Left renal cortex interstitium (tissue), 4 donors: ENCODE measurements at places on chromosomes 1 and 21. TPM values are rescaled to one million over a fixed set of nuclear protein-coding genes. Genes with fewer than 3 reads are reported as not detected.

DNA sequence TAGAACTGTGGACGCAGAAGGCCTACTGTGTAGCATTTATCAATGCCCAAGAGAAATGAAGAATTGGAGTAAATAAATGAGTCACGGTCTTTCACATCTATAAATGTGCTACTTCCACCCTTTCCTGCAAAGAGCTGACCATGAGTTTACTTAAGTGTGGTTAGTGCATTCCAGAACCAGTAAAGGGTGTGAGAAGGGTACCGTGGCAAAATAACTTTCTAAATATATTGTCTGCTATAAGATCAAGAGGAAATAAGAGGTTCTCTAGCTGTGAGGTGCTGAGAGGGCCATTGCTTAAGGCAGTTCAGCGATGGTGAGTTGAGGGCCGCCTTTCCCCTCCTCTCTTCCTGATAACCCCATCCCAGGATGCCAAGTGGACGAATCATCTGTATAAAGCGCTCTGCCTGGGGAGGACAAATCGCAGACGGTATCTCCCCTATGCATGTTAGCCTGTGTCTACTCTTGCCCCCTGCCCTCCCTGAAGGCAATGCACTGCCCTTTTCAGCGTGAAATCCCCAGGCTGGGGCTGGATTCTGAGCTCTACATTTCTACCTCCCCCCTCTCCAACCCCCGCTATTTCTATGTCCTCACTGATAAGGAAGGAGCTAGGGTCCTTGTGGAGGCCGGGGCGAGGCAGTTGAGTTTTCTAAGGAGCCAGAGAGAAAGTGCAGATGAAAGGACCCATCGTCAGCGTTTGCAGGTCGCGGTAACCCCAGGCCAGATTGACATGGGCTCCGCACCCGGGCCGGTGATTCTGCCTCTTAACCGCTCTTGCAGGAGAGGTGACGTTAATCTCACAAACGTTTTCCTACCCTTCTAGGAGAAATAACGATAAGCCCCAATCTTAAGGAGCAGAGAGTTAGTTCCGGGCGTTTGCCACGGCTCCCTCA lies 1.5 kb upstream of the NCAM2 start:
- no peak for DNase-seq

- DNase-seq = no peak
These were observed 170.1 kb downstream of the DHRS3 start for GRCh38 chr1:12447849-12448312.

DNA sequence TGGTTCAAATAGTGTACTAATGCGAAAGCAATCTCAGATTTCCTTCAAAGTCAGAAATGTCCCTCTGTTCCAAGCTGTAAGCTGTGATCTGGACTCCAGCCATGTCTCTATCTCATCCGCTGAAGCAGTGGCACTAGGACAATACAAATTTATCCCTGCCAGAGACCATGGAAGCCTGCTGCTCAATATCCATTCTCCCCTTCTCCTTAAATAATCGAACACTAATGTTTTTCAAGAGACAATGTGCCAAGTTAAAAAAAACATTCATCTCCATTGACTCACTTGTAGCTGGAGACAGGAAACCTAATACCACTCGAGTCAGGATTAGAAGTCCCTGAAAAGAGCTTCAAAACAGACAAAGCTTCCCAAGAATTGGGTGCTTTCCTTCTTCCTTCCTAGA lies 38.5 kb upstream of the PGBD5 start:
- DNase-seq = no peak

DNA sequence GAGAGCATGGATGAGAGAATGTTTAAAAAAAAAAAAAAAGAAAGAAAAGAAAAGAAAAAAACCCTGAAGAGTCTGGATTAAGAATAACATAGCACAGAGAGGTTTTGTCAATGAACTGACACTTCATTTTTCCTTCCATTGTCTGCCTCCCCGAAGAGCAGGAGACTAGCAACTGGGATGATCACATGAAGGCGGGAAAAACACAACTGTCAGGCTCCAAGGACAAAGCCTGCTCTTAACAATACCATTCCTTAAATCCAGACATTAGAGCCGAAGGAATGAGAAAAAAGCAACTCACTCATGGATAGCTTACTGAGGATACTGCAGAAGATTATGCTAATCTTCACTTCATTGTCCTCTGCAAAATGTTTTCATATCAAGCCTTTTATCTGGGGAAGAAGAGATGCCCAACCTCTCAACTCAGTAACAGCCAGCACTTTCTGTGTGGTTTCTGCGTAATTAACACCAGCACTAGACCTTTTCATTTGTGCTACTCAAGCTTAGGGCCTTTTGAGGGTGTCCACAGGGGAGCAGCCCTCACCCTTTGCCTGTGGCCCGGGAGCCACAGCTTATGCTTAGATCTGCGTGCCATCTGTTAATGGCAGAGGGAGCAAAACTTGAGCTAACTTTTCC lies 182.3 kb downstream of the BARHL2 start:
- DNase-seq = no peak

DNA sequence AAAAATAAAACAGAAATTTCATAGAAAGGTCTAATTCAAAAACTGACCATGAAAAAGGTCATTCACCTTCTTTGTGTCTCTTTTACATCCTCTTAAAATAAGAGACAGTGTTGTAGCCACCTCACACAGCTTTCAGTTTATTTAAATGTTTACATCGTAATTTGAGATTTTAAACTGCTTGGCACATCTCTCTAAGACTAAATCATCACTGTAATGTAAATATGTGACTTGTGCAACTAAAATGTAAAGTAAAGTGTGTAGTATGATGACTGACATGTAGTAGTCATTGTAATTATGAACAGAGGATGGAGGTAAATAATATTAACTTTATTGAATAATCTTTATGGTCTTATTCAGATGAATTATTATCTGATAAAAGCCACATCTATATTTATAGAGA lies 283.9 kb downstream of the KCNT2 start:
- DNase-seq = no peak

GRCh38 chr1:61273861-61274260 lies 191.5 kb downstream of the NFIA start:
- no peak for DNase-seq

DNA sequence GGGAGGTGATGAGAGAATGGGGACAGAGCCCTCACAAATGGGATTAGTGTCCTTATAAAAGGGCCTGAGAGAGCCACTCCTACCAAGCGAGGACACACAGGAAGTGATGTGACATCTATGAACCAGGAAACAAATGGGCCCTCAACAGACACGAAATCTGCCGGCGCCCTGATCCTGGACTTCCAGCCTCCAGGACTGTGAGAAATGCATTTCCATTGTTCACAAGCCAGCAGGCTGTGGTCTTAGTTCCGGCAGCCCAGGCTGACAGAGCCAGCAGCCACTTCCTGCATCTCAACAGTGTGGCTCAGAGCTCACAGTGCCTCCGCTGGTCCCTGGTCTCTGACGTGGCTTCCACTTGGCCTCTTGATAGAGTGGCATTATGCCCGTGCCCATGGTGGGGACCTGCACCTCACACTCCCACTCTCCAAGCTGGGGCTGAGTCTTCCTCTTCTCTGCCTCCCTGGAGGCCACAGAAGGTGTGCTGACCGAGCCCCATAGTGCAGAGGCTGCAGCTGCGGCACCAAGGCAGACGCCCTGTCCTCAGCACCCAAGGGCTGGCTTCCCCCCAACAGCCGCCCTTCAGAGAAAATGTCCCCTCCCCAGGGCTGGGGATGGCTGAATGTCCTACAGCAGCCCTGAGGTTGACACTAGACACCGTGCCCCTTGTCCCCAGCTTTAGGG lies 44.9 kb downstream of the ACOT7 start:
- no peak for DNase-seq

- no peak for DNase-seq
These were observed 5.8 kb upstream of the C1orf159 start for GRCh38 chr1:1121611-1122077.

DNA sequence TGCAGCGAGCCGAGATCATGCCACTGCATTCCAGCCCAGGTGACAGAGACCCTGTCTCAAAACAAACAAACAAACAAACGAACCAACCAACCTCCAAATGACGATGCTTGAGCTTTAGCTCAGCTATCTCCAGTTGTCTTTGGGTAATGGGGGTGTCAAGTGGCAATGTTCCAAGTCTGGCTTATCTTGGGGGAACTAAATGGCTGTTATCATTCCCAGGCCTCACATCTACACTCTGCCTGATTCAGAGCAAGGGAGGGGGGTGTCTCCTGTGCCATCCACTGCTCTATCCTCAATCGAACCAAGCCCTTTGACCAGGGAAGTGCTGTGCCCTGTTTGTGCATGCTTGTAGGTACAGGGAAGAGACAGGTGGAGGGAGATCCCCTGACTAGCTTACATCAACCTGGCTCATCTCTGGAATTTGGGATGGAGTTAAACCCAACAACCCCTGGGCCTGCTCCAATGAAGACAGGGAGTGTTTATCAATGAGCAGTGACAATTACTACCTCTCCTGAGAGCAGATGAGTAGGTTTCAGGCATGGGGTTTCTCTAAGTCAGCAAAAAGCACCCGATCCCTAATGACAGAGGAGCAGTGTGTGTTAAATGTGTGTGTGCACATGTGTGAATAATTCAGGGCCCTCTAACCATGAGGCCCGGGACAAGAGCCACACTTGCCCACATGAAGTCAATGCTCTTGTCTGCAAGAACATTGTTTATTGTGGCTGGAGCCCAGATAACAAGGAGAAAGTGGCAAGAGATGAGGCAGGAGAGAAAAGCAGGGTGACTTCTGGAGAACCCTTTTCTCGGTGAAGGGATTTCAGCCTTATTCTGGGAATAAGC lies 20.3 kb upstream of the IL6R start:
- no peak for DNase-seq

DNA sequence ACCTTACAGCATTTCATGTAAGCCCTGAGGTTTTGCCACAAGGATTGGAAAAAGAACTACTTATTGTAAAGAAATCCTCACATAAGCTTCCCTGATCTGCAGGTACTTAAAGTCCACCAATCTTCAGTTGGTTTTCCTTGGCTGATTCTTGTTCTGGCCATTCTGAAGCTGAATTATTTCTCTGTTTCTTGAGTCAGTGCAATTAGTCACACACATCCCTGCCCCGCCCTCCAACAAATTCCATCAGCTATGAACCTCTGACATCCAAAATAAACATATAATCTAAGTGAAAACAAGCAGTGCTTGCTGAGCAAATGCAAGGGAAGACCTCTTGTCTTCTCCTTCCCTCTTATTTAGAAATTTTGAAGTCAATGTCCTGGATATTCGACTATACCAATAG lies 8.2 kb upstream of the FNDC7 start:
- no peak for DNase-seq

GRCh38 chr1:155003766-155004351 lies 1.3 kb downstream of the ZBTB7B start:
- DNase-seq = no peak

DNA sequence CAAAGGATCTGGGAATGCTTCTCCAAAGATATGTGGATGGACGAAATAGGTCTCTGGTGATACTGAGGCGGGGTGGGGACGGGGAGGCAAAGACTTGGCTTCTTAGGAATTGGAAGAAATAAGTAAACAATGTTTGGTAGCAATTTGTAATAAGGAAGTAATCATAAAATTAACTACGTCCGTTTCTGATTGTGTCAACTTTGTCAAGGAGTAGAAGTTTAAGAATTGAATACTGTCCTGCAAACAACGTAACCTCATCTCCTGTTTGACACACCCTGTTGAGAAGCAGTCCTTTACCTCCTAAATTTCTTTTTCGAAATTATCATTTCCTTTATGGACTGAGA lies 471 bp downstream of the POLR3C start:
- DNase-seq = no peak

GRCh38 chr1:209434066-209434465 lies 149.4 kb upstream of the CAMK1G start:
- no peak for DNase-seq

DNA sequence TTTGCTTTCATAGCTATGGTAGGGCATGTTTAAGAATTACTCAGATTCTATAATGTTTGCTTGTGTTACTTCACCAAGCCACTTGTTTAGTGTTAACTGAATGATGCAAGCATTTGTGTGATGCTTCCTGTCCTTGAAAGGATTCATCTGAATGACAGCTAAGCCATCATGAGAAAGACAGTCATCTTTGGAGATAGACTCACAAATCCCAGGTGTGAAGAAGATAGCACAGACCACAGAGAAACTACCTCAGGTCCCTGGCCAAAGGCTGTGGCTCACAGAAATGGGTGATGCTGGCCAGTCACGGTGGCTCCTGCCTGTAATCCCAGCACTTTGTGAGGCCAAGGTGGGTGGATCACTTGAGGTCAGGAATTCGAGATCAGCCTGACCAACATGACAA lies 321.4 kb downstream of the DPYD start:
- DNase-seq = no peak

DNA sequence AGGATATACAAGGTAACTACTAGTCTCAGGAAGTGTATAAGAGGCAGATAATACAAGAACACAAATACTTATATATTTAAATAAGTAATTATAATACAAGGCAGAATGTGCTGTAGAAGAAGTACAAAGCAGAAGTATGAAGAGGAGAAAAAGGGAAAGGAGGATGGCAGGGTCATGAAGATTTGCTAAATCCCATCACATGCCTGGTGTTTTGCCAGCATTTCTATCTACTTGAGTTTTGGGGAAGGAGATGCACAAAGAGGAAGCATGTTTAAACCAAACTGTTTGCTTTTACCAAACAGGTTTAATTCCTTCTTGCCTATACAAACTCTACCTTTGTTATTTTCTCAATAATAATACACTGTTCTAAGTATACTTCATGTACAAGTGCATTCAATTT lies 60.9 kb upstream of the PODN start:
- DNase-seq = no peak

GRCh38 chr1:219385787-219386427 lies 212.2 kb downstream of the LYPLAL1 start:
- DNase-seq = no peak

GRCh38 chr21:28459193-28459592 lies 533.5 kb downstream of the LTN1 start:
- no peak for DNase-seq

- no peak for DNase-seq
These were observed 2.3 kb upstream of the TCEA3 start for GRCh38 chr1:23426828-23427227.

- no peak for DNase-seq
These were observed 22.8 kb upstream of the DEGS1 start for GRCh38 chr1:224160171-224160682.

GRCh38 chr1:172588296-172589291 lies 55.6 kb downstream of the SUCO start:
- no peak for DNase-seq

GRCh38 chr1:162381383-162381782 lies at the start of gene C1orf226:
TSS of gene C1orf226 (plus strand) at chr1:162381728. CDS start at chr1:162381902, 174 bp downstream.
- no peak for DNase-seq

- DNase-seq = no peak
These were observed 292.7 kb downstream of the SDCCAG8 start for GRCh38 chr1:243548516-243548915.

The RORC gene
- polyA plus RNA-seq = 1.1 TPM

The TMEM125 gene
- polyA plus RNA-seq = 17.9 TPM

The CCDC24 gene
- polyA plus RNA-seq = 13.2 TPM

The SH2D2A gene
- polyA plus RNA-seq = 1.2 TPM

The GPATCH4 gene
- 36.1 TPM for polyA plus RNA-seq

The CYP4B1 gene
- polyA plus RNA-seq = 1.4 TPM

The PRKAA2 gene
- 12.7 TPM for polyA plus RNA-seq

The LAMB3 gene
- polyA plus RNA-seq = 1.2 TPM

The SLC2A5 gene
- 1.0 TPM for polyA plus RNA-seq

The LORICRIN gene
- not detected for polyA plus RNA-seq

The CASZ1 gene
- 22.5 TPM for polyA plus RNA-seq

The MEGF6 gene
- polyA plus RNA-seq = 6.3 TPM
